ENCODE measurements at places on chromosomes 4 and X.

DNA sequence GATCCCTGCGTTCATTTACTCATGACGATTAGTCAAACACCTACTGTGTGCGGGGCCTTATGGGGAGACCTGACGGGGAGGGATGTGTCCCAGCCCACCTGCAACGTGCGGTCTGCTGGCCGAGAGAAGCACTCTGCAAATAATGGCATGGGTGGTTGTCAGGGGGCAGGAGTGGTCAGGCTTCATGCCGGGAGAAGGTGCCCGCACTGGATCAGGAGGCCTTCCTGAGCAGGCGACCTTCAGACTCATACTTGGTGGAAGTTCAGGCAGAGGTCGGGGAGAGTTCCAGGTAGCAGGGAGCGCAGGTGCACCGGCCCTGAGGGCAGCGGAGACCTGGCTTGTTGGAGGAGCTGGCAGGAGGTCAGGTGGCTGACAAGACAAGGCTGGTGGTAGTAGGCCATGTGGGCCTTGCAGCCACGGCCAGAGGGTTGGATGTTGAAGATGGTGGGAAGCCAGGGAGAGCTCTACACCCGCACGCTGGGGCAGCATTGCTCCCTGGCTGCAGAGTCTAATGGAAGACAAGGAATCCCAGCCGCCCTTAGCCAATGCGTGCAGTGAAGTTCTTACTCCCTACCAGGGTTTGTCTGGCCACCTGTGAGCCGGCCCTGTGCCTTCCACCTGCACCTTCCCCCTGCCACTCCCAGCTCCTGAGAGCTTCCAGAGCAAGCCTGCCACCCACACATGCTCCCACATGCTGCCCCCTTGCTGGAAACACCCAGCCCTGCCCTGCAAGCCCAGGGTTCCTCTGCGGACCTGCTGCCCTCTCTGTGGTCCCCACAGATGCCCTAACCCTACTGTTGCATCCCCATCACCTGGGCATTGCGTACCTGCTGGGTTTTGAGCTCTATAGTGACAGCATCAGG is 97.3 kb downstream of the PSAPL1 start:
- no peak for DNase-seq

DNA sequence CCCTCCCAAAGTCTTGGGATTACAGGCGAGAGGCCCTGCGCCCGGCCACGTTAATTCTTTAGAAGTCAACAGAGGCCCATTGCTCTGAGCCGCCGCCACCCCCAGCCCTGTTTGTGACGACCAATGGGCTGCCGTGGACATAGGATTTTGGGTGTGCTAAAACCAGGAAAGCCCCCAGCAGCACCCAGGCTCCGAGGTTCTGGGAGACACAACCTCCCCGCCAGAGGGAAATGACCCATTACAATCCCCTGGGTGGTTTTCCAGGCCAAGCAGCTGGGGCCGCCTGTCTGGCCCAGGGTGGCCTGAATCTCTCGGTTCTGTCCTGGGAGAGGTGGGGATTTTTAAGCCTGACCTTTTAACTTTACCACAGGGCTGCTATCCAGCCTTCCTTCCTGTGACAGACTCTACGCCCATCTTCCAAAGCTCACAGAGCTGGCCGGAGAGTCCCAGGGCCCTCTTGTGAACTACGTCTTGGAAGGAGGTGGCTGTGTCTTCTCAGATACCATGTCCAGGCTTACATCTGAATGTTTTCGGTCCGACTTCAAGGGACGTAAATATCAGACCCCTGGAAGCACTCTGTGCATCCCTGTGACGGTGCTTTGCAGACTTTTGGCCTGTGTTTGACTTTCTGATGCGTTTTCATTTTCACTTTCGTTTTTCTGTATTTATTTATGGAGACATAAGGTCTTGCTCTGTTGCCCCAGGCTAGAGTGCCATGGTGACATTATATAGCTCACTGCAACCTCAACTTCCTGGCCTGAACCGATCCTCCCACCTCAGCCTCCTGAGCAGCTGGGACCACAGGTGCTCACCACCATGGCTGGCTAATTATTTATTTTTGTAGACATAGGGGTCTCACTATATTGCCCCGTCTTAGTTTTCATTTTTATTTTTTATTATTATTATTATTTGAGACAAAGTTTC is 36.0 kb downstream of the P2RY8 start:
- no peak for DNase-seq

DNA sequence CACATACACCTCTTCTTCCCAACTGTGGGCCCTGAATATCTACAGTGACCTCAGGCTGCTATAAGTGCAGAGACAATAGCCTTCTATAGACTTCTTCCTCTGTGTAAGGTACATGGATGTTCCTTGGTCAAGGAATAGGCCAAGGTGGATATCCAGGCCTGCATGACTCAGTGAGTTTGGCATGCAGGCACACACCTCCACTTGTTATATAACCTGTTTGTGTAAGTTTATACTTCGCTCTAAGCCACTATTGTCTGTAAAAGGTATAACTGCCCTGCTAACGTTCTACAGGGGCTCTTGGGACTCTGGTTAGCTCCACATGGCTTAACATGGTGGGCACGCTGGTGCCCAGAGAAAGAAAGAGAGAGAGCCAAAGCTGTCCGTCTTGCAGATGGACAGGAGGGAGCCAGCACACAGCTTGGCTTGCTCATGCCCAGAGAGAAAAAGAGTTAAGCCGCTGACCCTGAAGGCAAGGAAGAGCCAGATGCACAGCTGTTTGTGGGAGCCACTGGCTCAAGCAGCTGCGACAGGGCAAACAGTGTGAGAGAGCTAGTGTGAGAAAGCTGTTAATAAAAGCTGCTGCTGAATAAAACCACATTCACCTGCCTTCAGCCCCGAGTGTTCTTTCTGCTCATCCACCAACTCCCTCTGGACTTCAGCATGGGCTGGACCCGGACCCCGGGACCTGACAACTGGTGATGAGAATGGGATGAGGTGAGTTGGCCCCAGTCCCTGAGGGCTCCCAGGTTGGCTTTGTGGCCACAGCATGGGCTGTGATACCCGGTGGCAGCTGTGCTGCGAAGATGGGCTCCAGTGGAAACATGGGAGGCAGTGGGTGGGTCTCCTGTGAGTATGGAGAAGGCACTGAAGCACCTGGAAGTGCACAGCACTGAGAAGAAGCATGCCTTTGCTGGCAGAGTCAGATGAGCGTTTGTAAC is 44.5 kb upstream of the ZBTB33 start:
- DNase-seq = no peak

DNA sequence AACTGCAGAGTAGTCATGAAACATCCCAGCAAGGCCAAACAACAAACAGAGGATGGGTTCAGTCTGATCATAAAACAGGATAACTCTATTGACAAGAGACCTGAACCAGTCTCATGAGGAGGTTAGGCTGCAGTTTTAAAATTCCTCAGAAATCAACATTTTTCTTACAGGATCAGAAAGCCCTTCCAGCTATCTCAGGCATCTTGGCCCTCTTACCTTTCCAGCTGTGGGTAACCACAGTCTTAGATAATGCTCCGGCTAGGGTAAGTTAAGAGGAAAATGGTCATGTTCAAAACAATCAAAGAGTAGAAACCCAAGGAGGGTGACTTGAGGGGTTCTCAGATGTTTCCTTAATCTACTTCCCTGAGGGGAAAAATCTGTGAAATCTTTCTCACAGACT is 5.1 kb downstream of the CTSO start:
- no peak for DNase-seq

GRCh38 chr4:86685401-86685800 is 91.3 kb downstream of the PTPN13 start:
- no peak for DNase-seq

- no peak for DNase-seq
Measured at GRCh38 chr4:145001635-145002034, 96.4 kb downstream of the ANAPC10 start.

- DNase-seq = no peak
Measured at GRCh38 chr4:141339391-141339790, 118.7 kb downstream of the ZNF330 start.

GRCh38 chr4:156177941-156178340 is 224.3 kb upstream of the CTSO start:
- no peak for DNase-seq

GRCh38 chrX:149682956-149683947 is 28.6 kb upstream of the MAGEA11 start:
- DNase-seq = no peak

DNA sequence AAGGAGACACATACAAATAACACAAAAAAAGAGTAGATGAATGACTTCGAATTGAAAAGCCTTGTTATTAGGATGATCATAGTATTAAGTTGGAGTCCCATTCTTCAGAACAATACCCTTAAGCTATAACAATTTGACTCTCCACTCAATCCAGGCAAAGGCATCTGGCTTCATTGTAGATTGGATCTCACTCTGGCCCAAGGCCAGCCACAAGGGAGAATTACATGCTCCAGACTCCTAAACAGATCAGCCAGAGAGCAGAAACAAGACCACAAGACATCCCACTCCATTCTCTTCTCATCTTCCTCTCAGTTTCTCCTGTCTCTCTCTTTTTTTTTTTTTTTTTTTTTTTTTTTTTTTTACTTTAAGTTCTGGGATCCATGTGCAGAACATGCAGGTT is 213.9 kb downstream of the DHX15 start:
- DNase-seq = no peak

DNA sequence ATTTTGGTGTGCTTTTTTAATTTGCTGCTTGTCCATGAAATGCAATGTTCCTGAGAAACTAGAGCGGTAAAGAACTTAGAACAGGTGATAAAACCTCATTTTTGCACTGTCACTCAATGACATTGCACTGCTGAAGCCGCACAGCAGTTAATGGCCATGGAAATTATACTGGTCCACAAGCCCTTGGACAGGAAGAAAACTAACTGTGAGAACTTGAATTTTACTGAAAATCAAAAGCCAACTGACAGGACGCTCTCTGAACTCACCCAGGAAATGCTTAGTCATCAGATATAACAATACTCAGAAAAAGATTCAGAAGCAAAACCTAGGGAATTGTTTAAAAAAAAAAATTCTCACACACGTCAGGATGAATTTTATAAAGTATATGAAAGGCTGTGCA is 246.4 kb upstream of the SLC7A11 start:
- no peak for DNase-seq

GRCh38 chrX:113828470-113828869 is 755.4 kb upstream of the HTR2C start:
- DNase-seq = no peak

GRCh38 chr4:145909773-145910172 is 28.9 kb downstream of the ZNF827 start:
- no peak for DNase-seq

- no peak for DNase-seq
Measured at GRCh38 chr4:129077326-129077725, 16.0 kb downstream of the SCLT1 start.

- DNase-seq = no peak
Measured at GRCh38 chr4:182089326-182089725, 153.9 kb upstream of the TENM3 start.

- DNase-seq = no peak
Measured at GRCh38 chr4:68905598-68905938, 46.0 kb downstream of the UGT2A3 start.

DNA sequence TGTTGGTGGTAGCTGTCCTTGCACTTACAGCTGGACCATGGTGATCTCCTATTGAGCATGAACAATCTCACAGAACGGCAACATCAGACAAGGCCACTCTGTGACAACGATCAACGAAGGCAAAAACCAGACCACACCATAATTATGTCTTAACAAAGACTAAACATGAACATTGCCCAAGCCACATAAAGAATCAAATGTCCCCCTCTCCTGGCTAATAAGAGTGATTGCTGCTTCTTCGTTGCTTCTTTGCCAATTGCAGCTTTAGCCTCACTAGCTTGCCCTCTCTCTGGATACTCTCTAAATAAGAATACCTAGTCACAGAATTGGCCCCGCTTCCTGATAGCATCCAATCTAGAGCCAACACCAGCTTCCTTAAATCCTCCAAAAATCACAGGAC is 41.5 kb upstream of the PGRMC1 start:
- DNase-seq = no peak

DNA sequence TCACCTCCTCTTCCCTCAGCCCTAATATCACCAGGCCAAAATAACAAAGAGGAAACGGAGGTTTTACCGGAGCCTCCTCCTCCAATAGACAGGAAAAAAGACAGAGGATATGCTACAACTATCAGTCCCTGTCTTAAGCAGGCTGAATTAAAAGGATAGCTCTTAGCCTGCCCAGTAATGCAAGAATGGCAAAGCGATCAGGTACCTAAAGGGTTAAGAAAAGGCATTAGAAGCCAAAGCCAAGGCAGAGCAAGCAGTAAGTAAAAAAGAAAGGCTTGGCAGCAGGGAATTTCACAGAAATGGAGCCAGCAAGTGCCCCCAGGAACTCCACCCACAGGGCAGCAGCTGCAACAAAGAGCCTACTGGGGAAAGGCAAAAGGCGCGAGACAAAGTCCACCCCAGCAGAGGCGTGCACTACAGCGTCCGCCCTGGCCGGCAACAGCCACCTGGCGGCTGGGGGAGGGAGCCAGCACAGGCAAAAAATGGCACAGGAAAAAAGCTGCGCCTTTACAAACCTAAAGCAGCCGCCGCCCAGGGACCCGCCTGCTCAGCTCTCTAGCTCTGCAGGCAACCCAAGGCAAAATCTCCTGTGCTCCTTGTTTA is 220.6 kb upstream of the ZC4H2 start:
- no peak for DNase-seq

- DNase-seq = no peak
Measured at GRCh38 chr4:177308847-177309521, 690 bp upstream of the NEIL3 start.

DNA sequence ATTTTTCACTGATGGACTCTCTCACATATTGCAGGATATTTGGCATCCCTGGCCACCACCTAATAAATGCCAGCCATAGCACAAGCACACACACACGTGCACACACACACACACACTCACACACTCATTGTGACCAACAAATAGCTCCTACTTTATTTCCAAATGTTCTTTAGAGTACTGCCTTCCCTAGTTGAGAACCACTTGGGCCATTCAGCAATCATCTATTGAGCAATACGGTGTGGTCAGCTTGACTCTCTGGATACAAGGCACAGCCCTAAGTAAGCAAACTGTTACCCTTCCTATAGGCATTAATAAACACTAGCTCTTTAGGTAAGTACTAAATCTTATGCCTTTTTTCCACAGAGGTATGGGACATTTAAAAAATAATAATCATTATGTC is 21.1 kb downstream of the CORIN start:
- no peak for DNase-seq

DNA sequence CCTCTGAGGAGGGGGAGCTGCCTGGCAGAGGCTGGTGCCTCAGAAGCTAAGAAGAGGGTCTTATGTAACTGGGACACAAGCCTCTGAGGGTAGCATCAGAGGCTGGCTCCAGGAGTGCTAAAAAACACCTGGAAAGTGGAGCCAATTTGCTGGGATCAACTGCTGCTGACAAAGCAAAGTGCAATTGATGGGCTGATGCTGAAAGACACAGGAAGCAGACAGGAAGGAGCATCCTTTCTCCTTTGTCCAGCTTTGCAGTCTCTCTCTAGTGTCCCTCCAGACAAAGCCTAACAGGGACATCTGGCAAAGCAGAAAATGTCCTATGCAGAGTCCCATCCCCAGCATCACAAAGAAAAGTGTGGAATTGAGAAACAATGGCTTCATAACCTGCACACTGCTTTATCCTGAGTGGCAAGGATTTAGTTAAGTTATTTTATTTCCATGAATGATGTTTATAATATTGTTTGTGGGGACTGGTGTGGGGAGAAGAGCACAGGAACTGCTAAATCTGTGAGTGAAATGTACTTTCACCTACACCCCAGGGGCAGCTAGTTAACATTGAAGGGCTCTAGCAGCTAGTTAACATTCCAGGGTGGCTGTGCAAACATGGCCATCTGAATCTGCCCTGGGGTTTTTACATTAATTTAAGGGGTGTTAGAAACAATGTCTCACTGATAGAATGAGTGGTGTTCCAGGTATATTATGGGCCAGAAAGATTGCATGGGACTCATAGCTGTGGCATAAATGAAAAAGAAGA is 25.6 kb upstream of the MBTPS2 start:
- no peak for DNase-seq

- DNase-seq = no peak
Measured at GRCh38 chr4:15400981-15401671, 26.7 kb upstream of the C1QTNF7 start.

All from stimulated activated CD4-positive, alpha-beta T cell treated with anti-CD3 and anti-CD28 coated beads, TNF-alpha, amount 100 ng/mL, for 48 hours (primary cell).